ENCODE measurements at places on chromosomes 1 and 21. TPM values are rescaled to one million over a fixed set of nuclear protein-coding genes. Genes with fewer than 3 reads are reported as not detected.

GRCh38 chr1:11080931-11081330 is 18.7 kb downstream of the EXOSC10 start:
- H3K27ac ChIP-seq, result no peak overlapping the region
- H3K36me3 ChIP-seq, result peaks cover 69% of the 10 kb centered on the region
- no peak for DNase-seq
- H3K4me3 ChIP-seq, result no peak overlapping the region

DNA sequence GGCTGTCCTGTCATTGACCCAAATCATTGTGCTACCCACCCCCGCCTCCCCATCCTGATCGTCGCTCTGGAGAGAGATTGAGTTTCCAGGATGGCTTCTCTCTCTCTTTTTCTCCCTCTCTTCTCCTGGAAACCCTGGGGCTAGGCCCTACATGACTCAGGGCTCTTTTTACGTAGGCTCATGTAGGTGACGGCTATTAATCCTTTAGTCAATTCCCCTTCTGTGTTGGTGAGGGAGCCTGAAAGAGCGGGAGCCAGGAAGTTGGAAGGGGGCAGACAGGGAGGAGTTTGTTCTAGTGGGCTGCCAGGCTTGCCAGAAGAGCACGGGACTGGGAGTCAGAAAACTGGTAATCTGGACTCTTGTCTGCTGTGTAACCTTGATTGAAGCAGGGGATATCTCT is 9.7 kb downstream of the ATP2B4 start:
- no peak for DNase-seq
- H3K27ac ChIP-seq, result no peak overlapping the region
- H3K36me3 ChIP-seq, result no peaks in the 10 kb centered on the region
- H3K4me3 ChIP-seq, result no peak overlapping the region
- peaks cover 11% of the 10 kb centered on the region for H3K4me1 ChIP-seq

DNA sequence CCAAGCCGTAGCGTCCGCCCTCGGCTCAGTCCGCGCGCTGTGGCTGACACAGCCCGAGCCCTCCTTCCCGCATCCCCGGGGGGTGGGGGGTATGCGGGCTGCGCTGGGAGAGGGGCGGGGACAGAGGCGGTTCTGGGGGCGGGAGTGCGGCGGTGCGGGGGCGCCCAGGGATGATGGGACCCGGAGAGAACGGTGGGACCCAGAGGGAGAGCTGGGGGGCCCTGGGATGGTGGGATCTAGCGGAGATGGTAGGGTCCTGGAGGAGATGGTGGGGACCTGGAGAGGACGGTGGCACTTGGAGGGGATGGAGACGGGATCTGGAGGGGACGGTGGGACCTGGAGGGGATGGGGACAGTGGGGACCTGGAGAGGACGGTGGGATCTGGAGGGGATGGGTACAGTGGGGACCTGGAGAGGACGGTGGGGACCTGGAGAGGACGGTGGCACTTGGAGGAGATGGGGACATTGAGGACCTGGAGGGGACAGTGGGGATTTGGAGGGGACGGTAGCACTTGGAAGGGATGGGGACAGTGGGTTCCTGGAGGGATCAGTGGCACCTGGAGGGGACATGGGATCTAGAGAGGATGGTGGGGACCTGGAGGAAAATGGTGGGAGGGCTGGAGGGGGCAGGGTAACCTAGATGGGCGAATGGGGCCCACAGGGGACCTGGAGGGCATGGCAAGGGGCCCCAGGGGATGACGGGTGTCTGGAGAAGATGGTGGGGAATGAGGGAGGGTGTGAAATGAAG is 477 bp downstream of the SNAP47 start:
- peaks cover 4% of the 10 kb centered on the region for H3K4me1 ChIP-seq
- peak overlapping the region; percentile 81 for H3K27ac ChIP-seq
- DNase-seq, result no peak
- H3K36me3 ChIP-seq, result peaks cover 33% of the 10 kb centered on the region
- no peaks in the 10 kb centered on the region for H3K27me3 ChIP-seq
- H3K4me3 ChIP-seq, result peak overlapping the region; percentile 100

The LMOD1 gene
- 0.39 TPM for polyA plus RNA-seq

DNA sequence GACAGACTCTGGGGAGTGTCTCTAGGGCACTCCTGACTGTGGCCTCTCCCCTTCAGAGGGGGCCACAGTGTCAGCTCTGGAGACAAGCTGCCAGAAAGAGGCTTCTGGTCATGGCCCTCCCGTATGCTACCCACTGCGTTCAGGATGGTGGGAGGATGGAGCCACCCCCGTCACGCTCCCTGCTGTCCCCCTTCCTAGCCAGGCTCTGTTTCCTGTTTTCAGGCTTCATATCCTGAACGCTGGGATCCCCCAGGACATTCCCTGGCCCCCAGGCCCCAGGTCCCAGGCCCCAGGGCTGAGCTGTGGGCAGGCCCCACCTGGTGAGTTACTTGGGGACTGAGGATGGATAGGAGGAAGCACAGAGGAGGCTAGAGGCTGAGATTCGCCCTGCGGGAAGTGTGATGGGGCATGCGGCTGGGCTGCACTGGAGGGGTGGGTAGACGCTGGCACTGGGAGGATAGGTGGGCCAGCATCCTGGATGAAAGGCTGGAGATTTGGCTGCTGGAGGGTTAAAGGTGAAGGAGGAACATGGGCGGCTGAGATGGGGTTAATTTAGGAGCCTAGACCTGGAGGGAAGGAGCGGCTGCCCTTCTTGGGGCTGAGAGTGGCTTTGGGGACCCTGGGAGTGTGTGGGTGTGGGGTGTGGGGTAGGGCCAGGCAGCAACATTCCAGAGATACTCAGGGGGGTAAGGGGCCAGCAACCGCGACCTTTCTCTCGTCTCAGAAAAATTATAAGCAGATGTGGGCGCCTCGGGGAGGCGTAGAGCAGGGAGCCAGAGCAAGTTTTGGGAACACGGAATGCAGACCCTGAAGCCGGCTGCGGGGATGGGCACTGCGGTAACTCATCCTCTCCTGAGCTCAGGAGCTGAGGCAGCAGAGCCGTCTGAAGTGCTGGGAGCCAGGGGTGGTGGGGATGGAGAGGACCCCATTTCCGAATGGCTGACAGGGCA is 8.7 kb downstream of the PEAR1 start:
- no peak overlapping the region for H3K27ac ChIP-seq
- H3K4me1 ChIP-seq, result peaks cover 48% of the 10 kb centered on the region
- H3K27me3 ChIP-seq, result no peaks in the 10 kb centered on the region
- H3K36me3 ChIP-seq, result no peaks in the 10 kb centered on the region
- no peak for DNase-seq
- no peak overlapping the region for H3K4me3 ChIP-seq

The HJV gene
- polyA plus RNA-seq, result 2.4 TPM

GRCh38 chr1:17653728-17654351 is 101.3 kb upstream of the ACTL8 start:
- H3K27me3 ChIP-seq, result peaks cover 39% of the 10 kb centered on the region
- H3K27ac ChIP-seq, result no peak overlapping the region
- peak; percentile 66 for DNase-seq
- H3K36me3 ChIP-seq, result no peaks in the 10 kb centered on the region

The REG4 gene
- not detected for polyA plus RNA-seq

The TMEM61 gene
- not detected for polyA plus RNA-seq

The TMEM125 gene
- polyA plus RNA-seq, result not detected

DNA sequence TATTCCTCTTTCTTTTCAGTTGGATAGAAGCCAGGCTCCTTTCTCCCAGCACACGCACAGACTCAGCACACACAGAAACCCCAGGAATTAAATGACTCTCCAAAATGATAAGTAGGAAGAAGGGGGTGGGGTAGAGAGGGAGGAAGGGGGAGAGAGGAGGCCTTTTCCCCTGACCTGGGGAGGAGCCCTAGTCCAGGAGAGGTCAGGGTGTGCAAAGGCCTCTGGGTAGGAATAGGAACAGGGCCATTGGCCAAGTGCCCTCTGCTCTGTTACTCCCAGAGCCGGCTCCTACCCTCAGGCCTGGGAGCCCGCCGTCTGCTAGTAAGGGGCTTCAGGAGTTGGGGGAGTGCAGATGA is 35.6 kb upstream of the PUM1 start:
- peaks cover 15% of the 10 kb centered on the region for H3K4me1 ChIP-seq
- H3K36me3 ChIP-seq, result no peaks in the 10 kb centered on the region
- no peak overlapping the region for H3K4me3 ChIP-seq
- H3K27ac ChIP-seq, result peak overlapping the region; percentile 72

DNA sequence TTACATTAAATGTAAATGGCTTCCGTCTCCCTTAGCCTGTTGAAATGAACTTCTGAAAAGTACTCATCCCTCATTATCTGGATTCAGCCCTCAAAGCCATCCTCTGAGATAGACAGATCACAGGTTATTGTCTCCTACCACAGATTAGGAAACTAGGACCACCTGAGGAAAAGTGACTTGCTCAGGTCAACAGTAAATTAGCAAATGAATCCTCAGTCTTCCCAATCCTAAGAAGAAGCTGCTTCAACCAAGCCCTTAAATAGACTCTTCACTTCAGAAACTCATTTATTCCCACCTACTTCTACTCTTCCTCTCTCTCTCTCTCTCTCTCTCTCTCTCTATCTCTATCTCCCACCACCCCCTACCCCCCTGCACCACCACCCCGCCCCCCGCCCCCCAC is 152.3 kb downstream of the DMRTA2 start:
- no peaks in the 10 kb centered on the region for H3K27me3 ChIP-seq
- no peak overlapping the region for H3K27ac ChIP-seq
- H3K4me3 ChIP-seq, result no peak overlapping the region

The INKA2 gene
- polyA plus RNA-seq, result 0.53 TPM

GRCh38 chr1:221184131-221184794 is 305.0 kb downstream of the HLX start:
- no peak for DNase-seq
- no peak overlapping the region for H3K4me3 ChIP-seq
- H3K36me3 ChIP-seq, result no peaks in the 10 kb centered on the region
- H3K27ac ChIP-seq, result no peak overlapping the region
- H3K4me1 ChIP-seq, result no peaks in the 10 kb centered on the region

DNA sequence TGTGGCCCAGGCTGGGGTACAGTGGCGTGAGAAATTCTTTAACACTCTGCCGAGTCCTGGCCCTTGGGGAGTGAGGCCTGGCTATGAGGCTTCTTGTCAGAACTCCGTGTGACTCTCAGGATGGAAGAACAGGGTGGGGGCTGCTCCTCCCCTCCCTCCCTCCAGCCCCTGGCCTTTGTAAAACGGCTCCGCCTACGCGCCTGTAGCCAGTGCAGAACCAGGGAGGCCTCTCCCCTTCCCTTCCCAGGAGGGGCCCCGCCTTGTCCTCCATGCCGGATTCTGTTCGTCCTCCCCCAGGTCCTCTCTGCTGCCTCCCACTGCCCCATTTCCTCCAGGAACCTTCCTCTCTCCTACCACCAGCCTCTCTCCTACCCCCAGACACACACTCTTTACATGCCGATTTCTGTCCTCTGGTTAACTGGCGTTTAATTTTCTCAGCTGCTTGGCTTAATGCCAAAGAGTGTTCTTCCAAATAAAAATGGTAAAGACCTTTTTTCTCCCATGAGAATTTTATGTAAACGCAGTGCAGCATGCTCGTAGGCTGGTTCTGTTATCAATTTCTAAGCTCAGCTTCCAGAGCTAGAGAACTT is 21.0 kb downstream of the PDE9A start:
- no peaks in the 10 kb centered on the region for H3K4me1 ChIP-seq
- DNase-seq, result peak; percentile 64
- H3K4me3 ChIP-seq, result no peak overlapping the region
- no peak overlapping the region for H3K27ac ChIP-seq
- peaks cover 56% of the 10 kb centered on the region for H3K27me3 ChIP-seq

The FNDC5 gene
- 0.24 TPM for polyA plus RNA-seq

The KCNT2 gene
- polyA plus RNA-seq, result 0.16 TPM

GRCh38 chr1:195894411-195894810 is 713.8 kb downstream of the KCNT2 start:
- H3K27ac ChIP-seq, result no peak overlapping the region
- H3K27me3 ChIP-seq, result no peaks in the 10 kb centered on the region
- no peak for DNase-seq
- H3K4me1 ChIP-seq, result no peaks in the 10 kb centered on the region
- H3K4me3 ChIP-seq, result no peak overlapping the region

GRCh38 chr1:166354406-166354805 is 187.6 kb upstream of the FAM78B start:
- H3K4me1 ChIP-seq, result no peaks in the 10 kb centered on the region
- peak; percentile 30 for DNase-seq
- H3K36me3 ChIP-seq, result no peaks in the 10 kb centered on the region
- peaks cover 9% of the 10 kb centered on the region for H3K27me3 ChIP-seq
- H3K27ac ChIP-seq, result no peak overlapping the region

DNA sequence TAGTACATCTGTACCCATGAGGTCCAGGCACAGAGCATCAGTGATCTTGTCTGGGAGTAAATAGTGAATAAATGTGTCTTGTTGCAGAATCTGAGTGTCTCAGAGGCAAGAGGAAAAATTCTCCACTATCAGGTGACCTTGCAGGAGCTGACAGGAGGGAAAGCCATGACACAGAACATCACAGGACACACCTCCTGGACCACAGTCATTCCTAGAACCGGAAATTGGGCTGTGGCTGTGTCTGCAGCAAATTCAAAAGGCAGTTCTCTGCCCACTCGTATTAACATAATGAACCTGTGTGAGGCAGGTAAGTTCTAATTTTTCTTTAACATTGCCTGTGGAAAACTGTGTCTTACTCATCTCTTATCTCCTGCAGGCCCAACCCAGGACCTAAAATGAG is 43.1 kb downstream of the IL12RB2 start:
- peak; percentile 35 for DNase-seq
- no peaks in the 10 kb centered on the region for H3K27me3 ChIP-seq
- no peak overlapping the region for H3K4me3 ChIP-seq
- no peaks in the 10 kb centered on the region for H3K4me1 ChIP-seq
- H3K36me3 ChIP-seq, result no peaks in the 10 kb centered on the region

The NTMT2 gene
- polyA plus RNA-seq, result not detected

The PDC gene
- polyA plus RNA-seq, result not detected

DNA sequence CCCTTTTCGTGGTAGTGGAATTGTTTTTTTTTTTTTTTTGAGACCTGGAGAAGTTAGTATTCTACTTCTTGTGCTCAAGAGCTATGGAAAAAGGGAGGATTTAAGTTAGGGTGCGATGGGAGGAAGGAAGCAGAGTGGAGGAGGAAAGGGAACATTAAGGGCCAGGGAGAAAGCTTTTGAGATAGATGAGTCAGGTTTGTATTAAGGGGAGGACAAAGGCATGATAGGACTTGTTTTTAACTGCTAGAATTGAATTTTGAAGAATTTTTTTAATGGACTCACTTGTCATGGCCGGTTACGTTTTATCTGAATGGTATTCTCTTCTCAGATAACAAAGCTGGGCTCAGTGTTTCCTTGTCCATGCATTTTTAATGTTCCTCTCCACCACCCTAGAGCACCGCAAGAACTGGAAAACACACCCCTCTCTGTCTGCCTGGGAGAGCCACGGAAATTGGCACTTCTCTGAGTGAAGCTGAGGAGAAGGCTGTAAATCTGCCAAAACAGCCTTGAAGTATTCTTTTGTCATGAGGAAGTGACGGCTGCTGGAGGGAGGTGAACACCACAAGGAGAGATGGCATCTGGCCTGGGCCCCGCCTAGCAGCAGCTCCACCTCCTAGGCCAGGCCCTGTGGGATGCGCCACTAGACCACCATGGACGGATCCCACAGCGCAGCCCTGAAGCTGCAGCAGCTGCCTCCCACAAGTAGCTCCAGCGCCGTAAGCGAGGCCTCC is 3.5 kb downstream of the NIPAL3 start:
- peak; percentile 89 for DNase-seq
- peaks cover 38% of the 10 kb centered on the region for H3K4me1 ChIP-seq
- peaks cover 35% of the 10 kb centered on the region for H3K36me3 ChIP-seq
- peak overlapping the region; percentile 54 for H3K27ac ChIP-seq

All from K562 (cell line).